ENCODE measurements at places on chromosomes 4 and X.

GRCh38 chrX:44234116-44234515, 109.4 kb downstream of the EFHC2 start:
- DNase-seq = no peak

- DNase-seq = no peak
These were observed 2534.9 kb downstream of the PCDH7 start for GRCh38 chr4:33255094-33255493.

- no peak for DNase-seq
These were observed 427.2 kb downstream of the FAT4 start for GRCh38 chr4:125741825-125742452.

DNA sequence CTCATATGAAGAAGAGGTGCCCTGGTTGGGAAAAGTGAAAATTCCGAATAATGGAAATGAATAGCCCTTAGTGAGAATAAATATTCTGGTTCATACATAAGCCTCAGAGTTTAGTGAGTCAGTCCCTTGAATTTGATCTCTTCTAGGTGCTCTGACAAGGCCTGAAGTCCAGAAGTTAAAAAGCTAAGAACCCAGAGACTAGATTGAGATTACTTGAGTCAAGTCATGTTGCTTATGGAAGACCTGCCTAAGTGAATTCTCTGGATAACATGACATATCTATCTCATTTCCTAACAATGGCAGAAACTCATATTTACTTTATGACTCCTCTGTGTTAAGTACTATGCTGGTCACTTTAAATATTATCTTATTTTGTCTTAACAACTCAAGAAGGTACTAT, 10.5 kb upstream of the PRSS48 start:
- no peak for DNase-seq

GRCh38 chr4:185585211-185585610, 49.9 kb upstream of the PDLIM3 start:
- DNase-seq = no peak

GRCh38 chr4:61541459-61541858, 341.3 kb downstream of the ADGRL3 start:
- DNase-seq = no peak

All from psoas muscle (tissue), 8 donors.